ENCODE measurements at places on chromosomes 12 and 14.

DNA sequence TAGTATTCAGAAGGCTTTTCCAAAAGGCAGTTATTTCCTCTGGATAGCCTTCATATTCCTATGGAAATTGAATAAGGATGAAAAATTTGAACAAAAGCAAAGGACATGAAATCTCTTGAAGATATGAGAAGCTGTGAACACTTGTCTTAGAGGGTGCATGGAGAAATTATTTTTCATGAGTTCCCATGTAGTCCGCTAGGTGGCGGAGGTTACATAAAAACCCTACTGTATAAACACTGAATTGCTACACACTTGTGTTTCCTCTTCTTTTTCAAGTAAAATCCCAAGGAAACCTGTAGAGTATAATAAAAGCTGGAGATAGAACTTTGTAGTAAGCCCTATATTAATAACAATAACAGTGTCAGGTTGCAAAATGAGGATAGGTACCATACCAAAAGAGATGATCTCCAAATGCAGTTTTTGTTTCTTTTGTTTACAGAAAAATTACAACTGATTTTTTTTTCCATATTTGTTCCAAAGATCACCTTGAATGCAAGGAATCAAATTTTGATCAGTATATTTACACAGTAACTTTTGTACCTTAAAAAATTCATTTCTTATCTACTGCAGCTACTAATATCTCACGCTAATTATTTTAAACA is 37.8 kb upstream of the OR4E1 start:
- no peak for DNase-seq

GRCh38 chr14:79356040-79356439 is 855.3 kb downstream of the DIO2 start:
- DNase-seq, result no peak

- no peak for DNase-seq
These were observed 13.8 kb downstream of the VASH1 start for GRCh38 chr14:76774821-76775694.

- no peak for DNase-seq
These were observed 14.6 kb downstream of the ATXN7L3B start for GRCh38 chr12:74552201-74552600.

DNA sequence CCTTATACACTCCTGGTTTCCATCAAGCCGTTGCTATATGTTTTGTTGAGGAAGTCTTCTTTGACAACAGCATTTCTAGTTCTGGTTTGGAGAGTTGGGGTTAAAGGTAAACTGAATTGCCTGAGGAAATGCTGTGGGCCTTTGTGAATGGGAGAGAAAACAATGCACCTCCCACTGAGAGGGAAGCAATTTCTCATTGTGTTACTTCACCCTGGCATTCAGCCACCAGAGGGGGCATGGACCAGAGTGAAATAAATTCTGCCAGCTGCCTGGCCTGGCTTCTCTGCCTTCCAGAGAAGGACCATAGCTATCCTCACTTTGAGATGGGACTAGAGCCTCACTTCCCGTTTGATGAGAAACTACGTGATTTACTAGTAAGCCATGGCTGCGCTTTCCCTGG is 475.3 kb downstream of the EGLN3 start:
- DNase-seq, result no peak

GRCh38 chr12:57838594-57839302 is 7.8 kb downstream of the CTDSP2 start:
- no peak for DNase-seq

DNA sequence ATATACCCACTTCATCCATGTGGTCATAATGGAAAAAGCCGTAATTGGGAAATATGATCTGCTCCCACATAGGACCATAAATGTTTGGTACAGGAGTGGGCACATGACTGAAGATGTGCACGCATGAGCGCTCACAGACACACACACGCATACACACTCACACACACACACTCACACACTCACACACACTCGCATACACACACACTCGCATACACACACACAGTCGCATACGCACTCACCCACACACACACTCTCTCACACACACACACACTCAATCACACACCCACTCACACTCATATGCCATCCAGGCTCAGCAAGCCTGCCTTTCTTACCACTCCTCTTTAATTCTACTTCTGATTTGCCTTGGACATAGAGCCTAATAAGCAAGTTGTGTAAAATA is 45.6 kb upstream of the EGLN3 start:
- no peak for DNase-seq

- DNase-seq, result no peak
These were observed 2.0 kb downstream of the BBS10 start for GRCh38 chr12:76346236-76346635.

DNA sequence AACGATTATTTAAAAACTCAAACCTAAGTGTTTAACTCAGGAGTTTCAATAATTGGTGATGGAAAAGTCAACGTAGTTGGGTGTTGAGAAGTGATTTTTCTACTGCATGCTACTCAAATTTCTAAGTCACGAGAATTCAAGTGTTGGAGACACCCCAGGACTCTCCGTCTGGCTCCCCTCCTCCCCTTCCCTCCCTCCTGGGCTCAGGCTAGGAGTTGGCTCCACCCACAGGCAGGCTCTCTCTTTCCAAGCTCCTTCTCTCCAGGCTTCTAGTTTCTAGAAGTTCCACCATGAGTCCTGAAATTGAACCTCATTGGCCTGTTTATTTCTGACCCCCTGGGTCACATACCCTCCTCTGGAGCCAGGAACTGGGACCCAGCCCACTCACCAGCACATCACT is 73.0 kb downstream of the TMEM132D start:
- no peak for DNase-seq

DNA sequence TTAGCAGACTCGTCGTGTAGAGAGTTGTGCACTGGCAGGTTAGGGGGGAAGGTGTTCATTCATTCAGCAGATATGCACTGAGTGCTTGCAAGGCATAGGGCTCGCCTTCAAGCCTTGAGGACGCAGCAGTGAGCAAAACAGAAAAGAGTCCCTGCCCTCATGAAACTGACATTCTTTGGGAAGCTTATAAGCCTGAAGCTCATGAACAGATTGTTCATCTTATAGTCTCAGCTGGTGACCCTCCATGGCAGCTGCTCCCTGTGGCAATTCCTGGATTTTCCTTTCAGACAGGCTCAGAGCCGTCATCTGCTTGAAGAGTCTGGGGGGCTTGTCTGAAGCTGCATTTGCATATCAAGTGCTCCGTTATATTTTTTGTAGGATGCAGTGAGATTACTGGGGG is 148.4 kb downstream of the PRKCH start:
- no peak for DNase-seq

DNA sequence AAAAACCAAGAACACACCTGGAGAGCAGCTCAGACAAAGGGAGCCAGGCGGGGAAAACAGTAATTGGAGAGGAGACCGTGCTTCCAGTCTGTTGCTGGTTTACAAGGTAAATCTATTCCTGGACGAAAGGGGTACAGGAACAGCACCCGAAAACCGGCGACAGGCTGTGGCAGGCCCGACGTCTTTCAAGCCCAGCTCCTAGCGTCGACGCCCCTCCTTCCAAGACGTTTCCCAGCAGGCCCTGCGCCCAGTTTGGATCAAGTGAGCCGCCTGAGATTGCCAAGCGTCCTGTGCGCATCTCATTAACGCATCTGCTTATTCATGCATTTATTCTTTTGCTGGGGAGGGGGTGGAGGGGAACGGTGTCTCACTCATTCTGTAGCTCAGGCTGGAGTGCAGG is 1.4 kb downstream of the C12orf56 start:
- no peak for DNase-seq

DNA sequence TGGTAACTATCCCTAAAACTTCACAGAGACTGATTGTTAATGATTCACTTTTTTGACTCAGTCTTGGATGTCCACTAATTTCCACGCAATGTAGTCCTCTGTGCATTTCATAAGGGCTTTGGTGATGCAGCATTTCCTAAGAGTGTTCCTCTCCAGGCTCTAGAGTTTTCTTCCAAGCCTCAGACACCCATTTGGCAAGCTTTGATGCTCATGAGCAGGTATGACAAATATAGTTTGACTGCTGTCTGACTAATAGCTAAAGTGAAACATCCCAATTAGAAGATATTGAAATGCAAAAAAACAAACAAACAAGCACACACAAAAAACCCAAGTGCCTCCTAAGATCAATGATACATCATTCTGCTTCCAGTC is 1.5 kb upstream of the VAMP1 start:
- no peak for DNase-seq

DNA sequence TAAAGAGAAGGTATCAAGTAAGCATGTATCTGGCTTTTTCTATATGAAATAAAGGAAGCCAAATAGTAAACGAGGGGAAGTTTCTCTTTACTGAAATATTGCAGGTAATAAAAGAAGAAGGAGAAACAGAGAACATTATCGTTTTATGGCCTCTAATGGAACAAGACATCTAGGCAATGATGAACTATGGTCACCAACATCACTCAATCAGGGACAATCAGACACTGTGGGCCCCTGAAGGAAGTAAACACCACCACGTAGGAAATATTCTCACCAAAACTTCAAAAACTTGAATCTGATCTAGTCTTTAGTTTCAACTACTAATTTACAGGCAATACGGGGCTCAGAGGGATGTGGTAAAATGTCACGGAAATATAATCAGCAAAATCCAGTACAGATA is 15.9 kb downstream of the HEBP1 start:
- DNase-seq, result no peak

DNA sequence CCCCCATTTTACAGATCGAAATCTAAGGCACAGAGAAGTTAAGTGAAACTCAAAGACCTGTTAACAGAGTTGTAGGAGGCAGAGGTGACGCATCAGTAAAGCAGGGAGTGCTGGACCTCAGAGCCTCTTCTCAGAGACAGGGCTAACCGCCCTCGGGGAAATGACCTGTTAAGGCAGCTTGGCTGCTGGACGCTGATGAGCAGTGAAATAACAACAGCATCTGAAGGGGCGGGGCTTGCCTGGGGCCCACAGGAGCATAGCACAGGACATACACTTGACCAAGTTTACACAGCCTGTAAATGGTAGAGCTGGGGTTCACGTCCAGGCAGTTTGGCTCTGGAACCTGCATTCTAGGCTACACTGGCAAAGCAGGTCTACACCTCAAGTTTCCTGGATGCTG is 39.3 kb downstream of the LRTM2 start:
- no peak for DNase-seq

DNA sequence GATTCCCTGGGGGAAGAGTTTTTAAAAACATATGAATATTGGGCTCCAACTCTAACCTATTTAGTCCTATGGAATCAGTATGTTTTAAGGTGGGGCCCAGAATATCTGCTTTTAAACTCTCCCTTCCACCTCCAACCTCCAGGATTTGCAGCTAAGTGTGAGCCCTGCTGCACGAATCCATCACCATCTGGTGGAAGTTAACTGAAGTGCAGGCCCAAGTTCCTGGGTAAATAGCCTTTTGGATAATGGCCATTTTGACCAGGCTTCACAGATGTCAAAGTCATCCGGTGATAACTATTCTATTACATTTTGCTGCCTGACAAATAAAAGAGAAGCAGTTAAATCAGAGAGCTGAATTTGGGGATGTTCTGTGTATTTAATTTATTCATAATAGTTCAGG is 58.1 kb upstream of the RMST start:
- no peak for DNase-seq

GRCh38 chr12:110244829-110245228 is 36.2 kb upstream of the ATP2A2 start:
- no peak for DNase-seq

DNA sequence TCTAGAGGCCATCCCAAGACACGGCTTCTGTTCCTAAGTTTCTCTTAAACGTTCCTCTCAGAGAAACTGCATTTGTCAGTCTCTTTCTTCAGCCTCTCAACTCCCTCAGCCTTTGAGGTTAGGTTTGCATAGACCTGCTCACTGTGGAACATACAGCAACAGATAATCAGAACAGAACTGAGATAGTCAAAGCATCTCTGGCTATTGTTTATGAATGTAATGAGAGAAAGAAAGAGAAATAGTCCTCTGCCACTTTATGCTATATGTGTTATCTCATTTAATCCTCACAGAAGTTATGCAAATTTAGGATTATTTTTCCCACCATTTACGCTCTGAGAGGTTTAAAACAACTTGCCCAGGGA is 190.6 kb downstream of the PHLDA1 start:
- DNase-seq, result no peak

- no peak for DNase-seq
These were observed 129.5 kb upstream of the PZP start for GRCh38 chr12:9337656-9338055.

DNA sequence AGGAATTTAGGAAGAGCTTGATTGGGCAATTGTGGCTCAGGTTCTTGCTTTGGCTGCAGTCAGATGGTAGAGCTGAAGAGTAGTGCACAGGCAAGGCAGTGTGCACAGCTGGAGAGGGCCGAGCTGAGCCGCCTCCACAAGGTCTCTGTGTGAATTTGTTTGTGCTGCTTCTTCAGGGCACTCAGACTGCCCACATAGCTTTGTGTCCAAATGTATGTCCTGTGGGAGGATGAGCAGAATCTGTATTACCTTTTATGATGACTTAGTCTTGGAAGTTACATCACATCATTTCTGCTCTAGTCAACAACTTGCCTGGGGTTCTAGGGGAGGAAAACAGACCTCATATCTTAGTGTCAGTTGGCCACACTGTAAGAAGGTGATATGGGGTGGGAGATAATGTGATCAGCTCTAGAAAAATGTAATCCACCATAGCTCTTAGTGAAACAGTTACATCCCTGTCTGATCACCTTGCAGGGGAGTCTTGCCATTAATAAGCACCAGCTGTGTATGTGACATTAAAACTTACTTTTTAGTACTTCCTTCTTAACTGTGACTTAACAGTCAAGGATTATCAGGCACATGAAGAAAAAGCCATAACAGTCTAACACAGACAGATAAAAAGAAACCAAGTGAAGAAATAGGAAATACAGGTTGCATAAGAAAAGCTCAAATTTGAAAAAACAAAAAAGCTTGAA is 53.4 kb downstream of the RCOR1 start:
- no peak for DNase-seq

DNA sequence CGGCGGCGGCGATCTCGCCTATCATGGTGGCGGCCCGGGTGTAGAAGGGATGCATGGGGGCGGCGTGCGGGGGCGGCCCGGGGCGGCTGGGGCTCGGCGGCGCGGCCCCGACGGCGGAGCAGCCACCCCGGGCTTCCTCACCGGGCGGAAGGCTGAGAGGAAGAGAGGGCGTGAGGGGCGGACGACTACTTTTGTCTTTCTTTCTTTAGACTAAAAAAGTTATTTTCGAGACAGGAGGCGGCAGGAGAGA is 240 bp downstream of the BTG1 start:
- DNase-seq, result no peak

DNA sequence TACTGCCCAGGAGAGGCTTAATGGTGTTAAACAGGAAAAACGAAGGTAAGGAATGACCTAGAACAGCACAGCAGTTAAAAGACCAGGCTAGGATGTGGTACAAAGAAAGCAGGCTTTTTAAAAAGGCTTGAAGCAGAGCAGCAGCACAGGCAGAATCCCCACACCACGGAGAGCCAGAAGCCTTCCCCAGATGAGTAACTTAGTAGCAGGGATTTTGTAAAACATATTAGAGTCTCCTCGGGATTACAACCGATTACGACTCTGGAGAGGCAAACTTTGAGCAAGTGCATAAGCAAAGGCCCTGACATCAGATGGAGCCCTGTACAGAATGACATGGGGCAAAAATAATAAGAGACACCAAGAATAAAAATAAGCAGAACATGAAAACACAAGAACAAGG is 37.1 kb upstream of the DHRS4 start:
- no peak for DNase-seq

- no peak for DNase-seq
These were observed 53.9 kb downstream of the EMP1 start for GRCh38 chr12:13250416-13250815.
